ENCODE measurements at places on chromosomes 2 and 18.

GRCh38 chr2:153138651-153139375 is 339.7 kb downstream of the RPRM start:
- no peak for DNase-seq

- no peak for DNase-seq
Observed at GRCh38 chr18:44702594-44702993, 21.9 kb downstream of the SETBP1 start.

DNA sequence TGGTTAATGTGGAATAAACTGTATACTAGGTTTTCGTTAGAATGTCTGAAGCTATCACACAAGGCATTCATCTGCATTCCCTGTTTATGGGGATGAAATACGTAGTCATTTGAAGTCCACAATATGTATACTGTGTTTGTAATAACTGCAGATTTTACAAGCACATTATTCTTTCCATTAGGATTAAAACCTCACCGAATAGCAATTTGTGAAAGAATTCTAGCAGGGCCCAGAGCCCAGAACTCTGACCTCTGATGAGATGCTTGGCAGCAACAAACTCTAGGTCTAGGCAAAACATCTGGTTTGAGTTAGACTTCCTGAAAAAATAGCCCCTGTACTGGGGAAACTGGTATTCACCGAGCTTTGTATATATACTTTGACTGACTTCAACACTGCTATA is 158.2 kb downstream of the SRBD1 start:
- DNase-seq: no peak

DNA sequence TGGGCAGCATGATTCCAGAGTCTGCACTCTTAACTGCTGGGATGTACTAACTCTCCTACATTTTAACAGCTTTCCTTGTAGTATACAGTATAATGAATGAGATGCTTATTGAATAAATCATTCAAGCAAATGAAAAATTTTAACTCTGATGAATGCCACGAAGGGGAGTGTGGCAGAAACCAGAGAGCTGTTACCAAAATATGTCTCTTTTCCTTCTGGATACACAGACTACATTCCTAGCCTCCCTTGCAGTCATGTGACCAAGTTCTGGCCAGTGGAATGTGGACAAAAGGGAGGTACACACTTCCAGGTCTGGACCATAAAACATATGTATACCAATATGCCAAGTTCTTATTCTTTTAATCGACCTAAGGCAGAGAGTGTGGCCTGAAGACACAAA is 1.7 kb upstream of the EML4 start:
- DNase-seq: no peak

- DNase-seq: no peak
Observed at GRCh38 chr18:50695431-50696176, 124.2 kb downstream of the MRO start.
